ENCODE measurements at places on chromosomes 3 and 15. TPM values are rescaled to one million over a fixed set of nuclear protein-coding genes. Genes with fewer than 3 reads are reported as not detected.

RTP3 gene
- total RNA-seq = not detected

SKOR1 gene
- 0.25 TPM for total RNA-seq

NR2C2 gene
- 29.4 TPM for total RNA-seq

PPARG gene
- 6.0 TPM for total RNA-seq

MME gene
- total RNA-seq = 44.1 TPM

UBA5 gene
- 28.7 TPM for total RNA-seq

PDIA5 gene
- total RNA-seq = 6.4 TPM

CYP19A1 gene
- total RNA-seq = 0.21 TPM

WDR53 gene
- total RNA-seq = 4.4 TPM

GOLGA6L7 gene
- not detected for total RNA-seq

IL17RC gene
- 27.0 TPM for total RNA-seq

SLC26A6 gene
- total RNA-seq = 5.6 TPM

LRRIQ4 gene
- not detected for total RNA-seq

TLR9 gene
- total RNA-seq = 0.34 TPM

PLA2G4E gene
- total RNA-seq = not detected

MRAS gene
- 107 TPM for total RNA-seq

PEX5L gene
- total RNA-seq = not detected

SPRED1 gene
- total RNA-seq = 7.1 TPM

SLC41A3 gene
- total RNA-seq = 58.9 TPM

ATG3 gene
- 27.9 TPM for total RNA-seq

MED12L gene
- 0.36 TPM for total RNA-seq

GUCA1C gene
- not detected for total RNA-seq

ARL6 gene
- 1.3 TPM for total RNA-seq

AADAC gene
- total RNA-seq = not detected

CPNE9 gene
- total RNA-seq = not detected

DOCK3 gene
- 0.87 TPM for total RNA-seq

LMAN1L gene
- total RNA-seq = not detected

TM4SF4 gene
- not detected for total RNA-seq

CHRM5 gene
- total RNA-seq = not detected

LEKR1 gene
- 0.42 TPM for total RNA-seq

SIDT1 gene
- 0.08 TPM for total RNA-seq

CADM2 gene
- total RNA-seq = 15.7 TPM

TNFAIP8L3 gene
- 14.1 TPM for total RNA-seq

PCSK6 gene
- 13.3 TPM for total RNA-seq

CPEB1 gene
- total RNA-seq = 4.6 TPM

GABRA5 gene
- not detected for total RNA-seq

CCR3 gene
- total RNA-seq = 0.62 TPM

ZMYND10 gene
- 0.99 TPM for total RNA-seq

RTP4 gene
- total RNA-seq = 0.88 TPM

SLC7A14 gene
- not detected for total RNA-seq

ASB14 gene
- 6.5 TPM for total RNA-seq

LYZL4 gene
- not detected for total RNA-seq

DAZL gene
- not detected for total RNA-seq

RLBP1 gene
- total RNA-seq = not detected

MCCC1 gene
- 24.4 TPM for total RNA-seq

C3orf80 gene
- not detected for total RNA-seq

PIERCE2 gene
- 5.6 TPM for total RNA-seq

MRPL47 gene
- total RNA-seq = 46.8 TPM

KIF23 gene
- 0.46 TPM for total RNA-seq

PRSS50 gene
- not detected for total RNA-seq

TICRR gene
- not detected for total RNA-seq

All from psoas muscle (tissue), 8 donors.